Renal cortex interstitium (tissue), 15 donors: ENCODE measurements at places on chromosomes 16 and 17.

- no peak for DNase-seq
Measured at GRCh38 chr17:82517230-82517865, 2.2 kb upstream of the FOXK2 start.

- no peak for DNase-seq
Measured at GRCh38 chr17:36152639-36153120, 23.8 kb downstream of the TBC1D3B start.

- no peak for DNase-seq
Measured at GRCh38 chr17:2059547-2060384, 4.9 kb downstream of the HIC1 start.

DNA sequence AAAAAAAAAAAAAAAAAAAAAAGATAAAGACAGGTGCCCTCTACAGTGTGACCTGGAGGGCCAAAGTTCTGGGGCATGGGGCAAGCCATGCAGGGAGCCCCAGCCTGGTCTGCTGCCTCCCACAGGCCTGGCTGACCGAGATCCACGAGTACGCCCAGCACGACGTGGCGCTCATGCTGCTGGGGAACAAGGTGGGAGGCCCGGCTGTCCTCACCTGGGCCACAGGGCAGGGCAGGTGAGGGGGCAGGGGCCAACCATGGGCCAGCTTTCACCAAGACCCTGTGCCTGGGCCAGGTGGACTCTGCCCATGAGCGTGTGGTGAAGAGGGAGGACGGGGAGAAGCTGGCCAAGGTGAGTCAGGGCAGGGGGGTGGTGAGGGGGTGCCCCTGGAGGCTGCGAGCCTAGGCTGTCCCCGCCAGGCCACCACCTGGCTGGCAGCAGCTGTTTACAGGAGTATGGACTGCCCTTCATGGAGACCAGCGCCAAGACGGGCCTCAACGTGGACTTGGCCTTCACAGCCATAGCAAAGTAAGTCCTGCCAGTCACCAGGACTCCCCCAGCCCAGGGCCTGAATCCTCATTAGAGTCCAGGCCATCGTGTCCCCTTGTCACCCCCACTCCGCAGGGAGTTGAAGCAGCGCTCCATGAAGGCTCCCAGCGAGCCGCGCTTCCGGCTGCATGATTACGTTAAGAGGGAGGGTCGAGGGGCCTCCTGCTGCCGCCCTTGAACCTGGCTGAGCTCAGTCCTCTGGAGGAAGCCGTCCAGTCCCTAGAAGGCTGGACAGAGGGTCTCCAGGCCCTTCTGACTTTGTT lies 2.7 kb upstream of the TRAF7 start:
- DNase-seq = no peak

DNA sequence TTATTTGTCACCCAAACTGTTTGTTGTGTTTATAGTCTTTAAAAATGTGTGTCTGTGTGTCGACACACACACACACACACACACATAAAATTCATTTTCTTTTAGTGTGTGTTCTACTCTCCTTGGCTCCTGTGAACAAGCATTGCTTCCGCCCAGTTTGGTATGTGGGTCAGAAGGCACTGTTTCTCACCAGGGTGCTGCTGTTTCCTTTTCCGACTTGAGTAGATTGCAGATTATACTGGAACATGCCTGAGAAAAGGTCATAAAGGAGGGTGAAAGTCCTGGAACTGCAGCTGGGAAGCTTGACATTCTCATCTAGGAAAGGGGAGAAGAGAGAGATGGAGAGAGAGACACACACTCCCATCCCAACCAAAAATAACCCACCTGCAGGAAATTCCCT lies 330.3 kb downstream of the BCAS3 start:
- DNase-seq = no peak

- no peak for DNase-seq
Measured at GRCh38 chr16:54073356-54073755, 213.2 kb downstream of the IRX3 start.

GRCh38 chr17:57561072-57561861 lies 183.8 kb downstream of the CCDC182 start:
- DNase-seq = no peak

DNA sequence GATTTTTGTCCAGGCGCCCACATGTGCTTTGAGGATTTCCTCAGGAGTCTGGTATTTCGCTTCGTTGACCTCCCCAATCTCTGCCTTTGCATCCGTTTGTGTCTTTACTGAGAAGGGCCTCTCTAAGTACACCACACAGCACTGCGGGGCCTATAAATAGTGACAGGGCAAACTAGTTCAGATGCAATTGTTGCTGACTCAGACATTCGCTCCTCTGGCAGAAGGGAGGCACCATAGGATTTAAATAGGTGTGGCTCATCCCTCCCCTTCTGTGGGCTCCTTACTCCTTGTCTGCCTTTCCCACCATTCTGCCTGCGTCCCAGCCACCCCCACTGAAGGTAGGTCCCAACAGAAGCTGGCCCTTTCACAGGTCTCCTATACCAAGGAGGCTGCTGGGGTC lies 192.3 kb downstream of the SHISA9 start:
- DNase-seq = no peak

GRCh38 chr16:85064186-85064585 lies 36.6 kb downstream of the KIAA0513 start:
- no peak for DNase-seq

GRCh38 chr16:15575293-15576049 lies 67.5 kb downstream of the MARF1 start:
- no peak for DNase-seq

DNA sequence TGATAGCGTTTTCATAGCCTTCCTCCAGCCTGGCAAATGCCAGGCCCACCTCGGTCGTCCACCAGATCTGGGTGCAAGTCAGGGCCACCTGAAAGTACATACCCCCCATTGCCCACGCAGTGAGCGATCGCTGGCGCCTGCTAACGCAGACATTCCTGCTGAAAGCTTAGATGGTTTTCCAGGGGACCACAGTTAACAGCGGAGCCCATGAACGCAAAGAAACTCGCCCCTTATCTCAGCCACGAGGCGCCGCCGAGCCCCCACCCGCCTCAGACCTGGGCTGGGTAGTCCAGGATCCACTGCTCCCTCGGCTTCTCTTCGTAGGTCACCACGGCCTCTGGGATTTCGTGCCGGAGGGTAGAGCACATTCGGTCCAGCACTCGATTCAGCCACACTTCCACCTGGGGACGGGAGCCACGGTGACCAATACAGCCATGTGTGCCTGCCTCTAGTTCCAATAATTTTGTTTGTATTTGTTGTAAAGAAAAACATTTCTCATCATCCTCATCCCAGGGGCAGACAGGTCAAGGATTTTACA lies 74.5 kb downstream of the DNAH17 start:
- no peak for DNase-seq

GRCh38 chr16:56856876-56857447 lies 8.0 kb upstream of the SLC12A3 start:
- no peak for DNase-seq

DNA sequence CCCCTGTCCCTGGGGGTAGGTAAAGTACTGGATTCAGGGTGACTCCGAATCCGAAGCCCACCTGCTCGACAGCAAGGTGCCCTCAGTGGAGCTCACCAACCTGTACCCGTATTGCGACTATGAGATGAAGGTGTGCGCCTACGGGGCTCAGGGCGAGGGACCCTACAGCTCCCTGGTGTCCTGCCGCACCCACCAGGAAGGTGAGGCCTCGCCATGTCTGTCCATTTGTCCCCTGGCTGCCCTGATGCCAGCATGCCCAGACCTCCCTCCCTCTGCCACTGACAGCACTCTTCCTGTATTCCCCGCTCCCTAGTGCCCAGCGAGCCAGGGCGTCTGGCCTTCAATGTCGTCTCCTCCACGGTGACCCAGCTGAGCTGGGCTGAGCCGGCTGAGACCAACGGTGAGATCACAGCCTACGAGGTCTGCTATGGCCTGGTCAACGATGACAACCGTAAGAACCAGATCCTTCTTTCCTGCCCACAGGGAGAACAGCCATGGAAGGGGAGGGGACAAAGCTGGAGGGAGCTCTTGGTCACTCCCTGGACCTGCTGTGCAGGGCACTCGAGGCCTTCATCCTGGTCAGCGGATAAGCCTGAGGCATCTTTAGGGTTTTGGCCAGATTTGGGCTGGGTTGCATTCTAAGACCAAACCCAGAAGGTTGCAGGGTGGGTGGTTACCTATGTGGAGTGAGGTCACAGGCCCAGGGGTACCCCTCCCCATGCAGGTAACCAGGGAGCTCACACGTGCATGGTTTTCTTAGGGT lies 14.2 kb downstream of the GALK1 start:
- no peak for DNase-seq

DNA sequence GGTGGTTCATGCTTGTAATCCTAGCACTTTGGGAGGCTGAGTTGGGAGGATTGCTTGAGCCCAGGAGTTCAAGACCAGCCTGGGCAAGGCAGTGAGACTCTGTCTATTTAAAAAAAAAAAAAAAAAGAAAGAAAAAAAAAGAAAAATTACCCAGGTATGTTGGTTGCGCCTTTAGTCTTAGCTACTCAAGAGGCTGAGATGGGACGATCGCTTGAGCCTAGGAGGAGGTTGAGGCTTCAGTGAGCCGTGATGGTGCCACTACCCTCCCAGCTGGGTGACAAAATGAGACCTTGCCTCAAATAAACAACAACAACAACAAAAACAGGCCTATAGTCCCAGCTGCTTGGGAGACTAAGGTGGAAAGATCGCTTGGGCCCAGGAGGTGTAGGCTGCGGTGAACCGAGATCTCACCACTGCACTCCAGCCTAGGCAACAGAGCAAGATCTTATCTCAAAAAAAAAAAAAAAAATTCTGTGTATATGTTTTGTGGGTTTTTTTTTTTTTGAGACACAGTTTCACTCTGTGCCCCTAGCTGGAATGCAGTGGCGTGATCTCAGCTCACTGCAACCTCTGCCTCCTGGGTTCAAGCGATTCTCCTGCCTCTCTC lies 12.5 kb upstream of the ANKRD40CL start:
- no peak for DNase-seq
